SJCRH30 (cell line): ENCODE measurements at places on chromosomes 7 and 10. TPM values are rescaled to one million over a fixed set of nuclear protein-coding genes. Genes with fewer than 3 reads are reported as not detected.

Gene FFAR4
- total RNA-seq = not detected in 2 replicates

GRCh38 chr7:131556053-131556908 is at the start of gene PODXL:
Gene PODXL (minus strand): TSS chr7:131556628. CDS start chr7:131556359, 269 bp downstream.
- peak; percentile 80 for DNase-seq

GRCh38 chr7:83476511-83477050 is 172.4 kb downstream of the SEMA3E start:
- DNase-seq = no peak

DNA sequence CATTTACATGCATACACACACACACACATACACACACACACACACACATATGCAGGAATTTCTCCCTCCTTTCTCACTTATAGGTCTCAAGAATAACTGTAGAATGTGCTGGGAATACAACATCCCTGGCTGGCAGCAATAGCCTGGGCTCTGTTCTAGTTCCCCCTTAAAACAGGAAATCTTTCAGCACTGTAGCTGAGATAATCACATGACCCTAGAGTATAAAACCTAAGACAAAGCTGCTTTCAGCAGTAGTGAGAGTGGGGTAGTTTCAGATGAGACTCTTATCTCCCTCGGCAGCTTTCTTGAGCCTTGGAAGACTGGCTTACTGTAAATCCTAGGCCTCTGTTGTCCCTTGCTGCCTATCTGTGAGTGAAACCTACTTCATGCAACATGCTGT is 137.4 kb upstream of the AKR1E2 start:
- no peak for DNase-seq

Gene WEE2
- total RNA-seq = not detected in 2 replicates

GRCh38 chr10:44834131-44834530 is 77.0 kb upstream of the TMEM72 start:
- no peak for DNase-seq

DNA sequence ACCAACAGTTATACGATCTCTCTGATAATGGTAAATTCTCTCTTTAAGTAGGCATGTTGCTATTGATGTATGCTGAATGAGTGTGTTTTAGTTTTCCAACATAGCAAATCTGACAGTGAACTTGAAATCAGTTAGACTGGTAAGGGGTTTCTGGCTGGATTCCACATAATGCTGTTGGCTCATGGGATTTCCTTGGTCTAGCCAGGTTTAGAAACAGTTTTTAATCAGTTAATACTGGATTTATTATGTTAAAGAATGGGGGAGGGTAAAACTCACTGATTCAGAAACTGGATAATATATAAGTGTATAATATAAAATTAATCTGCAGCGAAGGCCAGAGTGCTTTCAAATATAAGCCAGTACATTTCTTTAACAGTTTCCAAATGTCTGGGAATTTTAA is 55.6 kb downstream of the PCDH15 start:
- DNase-seq = no peak

Gene DUS4L
- 12.5 and 16.0 TPM in 2 replicates for total RNA-seq

DNA sequence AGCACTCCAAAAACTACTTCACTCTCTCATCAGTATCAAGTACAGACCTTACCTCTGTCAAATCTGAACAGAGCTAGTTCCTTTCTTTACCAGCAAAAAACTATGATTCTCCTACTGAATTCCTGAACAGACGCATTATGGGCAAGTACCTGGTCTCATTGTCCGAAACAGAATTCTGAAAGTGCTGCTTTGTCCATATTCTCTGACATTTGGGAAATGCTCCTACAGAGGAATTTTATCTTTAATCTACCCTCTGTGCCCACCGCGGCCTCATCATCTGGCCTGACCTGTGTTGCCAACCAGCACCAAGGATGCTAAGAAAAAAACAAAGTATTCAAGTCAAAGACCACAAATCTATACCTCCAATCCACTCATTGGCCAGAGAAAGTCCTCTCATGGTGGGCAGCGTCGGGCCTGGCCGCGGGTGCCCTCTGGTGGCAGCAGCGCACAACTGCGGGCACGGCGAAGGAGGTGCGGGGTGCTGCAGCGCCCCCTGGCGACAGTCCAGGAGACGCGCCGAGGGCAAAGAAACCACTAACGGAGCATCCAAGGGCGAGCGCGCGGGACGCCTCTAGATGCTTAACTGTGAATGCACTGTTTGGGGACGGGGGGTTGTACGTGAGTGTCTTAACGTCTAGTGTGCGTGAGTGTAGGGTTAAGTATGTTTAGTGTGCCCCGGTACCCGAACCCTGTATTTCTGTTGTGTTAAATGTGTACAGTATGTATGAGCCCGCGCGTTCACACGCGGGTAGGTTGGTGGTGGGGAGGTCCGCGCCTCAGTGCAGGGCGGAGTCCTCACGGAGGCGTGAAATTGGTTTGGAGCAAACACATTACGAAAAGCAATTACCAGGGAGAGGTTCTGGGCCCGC is 5.0 kb upstream of the GBX1 start:
- peak; percentile 64 for DNase-seq

DNA sequence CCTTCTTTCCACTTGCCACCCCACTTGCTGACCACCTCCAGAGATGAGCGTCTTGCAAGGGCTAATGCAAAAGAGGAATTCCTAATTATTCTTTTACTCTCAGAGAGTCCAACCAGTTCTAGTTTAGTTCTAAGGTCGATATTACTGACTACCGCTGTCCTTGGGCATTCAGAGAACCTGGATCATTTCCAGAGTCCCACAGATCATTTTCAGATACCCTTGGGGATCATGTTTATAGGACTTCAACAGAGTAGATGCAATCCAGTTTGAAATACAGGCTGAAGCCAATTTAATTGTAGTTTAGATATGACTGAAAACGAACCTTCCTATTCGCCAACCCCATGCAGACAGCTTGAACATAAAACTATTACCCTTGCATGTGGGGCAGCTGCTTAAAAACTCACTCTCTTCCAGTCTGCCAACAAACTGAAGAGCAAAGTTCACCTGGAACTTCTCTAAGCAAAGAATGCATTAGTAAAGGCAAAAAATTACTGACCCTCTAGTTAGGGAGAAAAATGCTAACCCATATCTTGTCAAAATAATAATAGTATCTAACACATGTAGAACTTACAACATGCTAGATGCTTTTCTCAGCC is 22.4 kb downstream of the CFAP69 start:
- DNase-seq = no peak

Gene PRKAR2B
- total RNA-seq = 12.3 and 14.3 TPM in 2 replicates

DNA sequence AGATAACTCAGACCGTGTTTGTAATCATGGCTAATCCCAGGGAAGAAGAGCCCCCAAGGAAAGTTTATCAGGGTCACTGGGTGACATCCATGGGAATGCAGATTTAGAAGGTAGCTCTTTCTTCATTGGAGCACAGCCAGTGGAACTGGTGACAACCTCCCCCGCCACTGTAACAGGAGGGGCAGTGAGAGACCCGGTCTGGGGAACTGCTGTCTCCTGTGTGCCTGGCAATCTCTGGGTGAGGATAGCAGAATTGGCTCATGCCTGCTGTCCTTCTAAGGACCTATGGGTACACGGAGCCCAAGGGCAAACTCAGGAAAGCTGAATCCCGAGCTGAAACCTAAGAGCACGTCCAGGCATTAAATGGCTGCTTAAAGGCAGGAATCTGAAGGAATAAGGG is 341.6 kb downstream of the ABCA13 start:
- no peak for DNase-seq

GRCh38 chr10:11882646-11883375 is 59.7 kb downstream of the PROSER2 start:
- DNase-seq = no peak

DNA sequence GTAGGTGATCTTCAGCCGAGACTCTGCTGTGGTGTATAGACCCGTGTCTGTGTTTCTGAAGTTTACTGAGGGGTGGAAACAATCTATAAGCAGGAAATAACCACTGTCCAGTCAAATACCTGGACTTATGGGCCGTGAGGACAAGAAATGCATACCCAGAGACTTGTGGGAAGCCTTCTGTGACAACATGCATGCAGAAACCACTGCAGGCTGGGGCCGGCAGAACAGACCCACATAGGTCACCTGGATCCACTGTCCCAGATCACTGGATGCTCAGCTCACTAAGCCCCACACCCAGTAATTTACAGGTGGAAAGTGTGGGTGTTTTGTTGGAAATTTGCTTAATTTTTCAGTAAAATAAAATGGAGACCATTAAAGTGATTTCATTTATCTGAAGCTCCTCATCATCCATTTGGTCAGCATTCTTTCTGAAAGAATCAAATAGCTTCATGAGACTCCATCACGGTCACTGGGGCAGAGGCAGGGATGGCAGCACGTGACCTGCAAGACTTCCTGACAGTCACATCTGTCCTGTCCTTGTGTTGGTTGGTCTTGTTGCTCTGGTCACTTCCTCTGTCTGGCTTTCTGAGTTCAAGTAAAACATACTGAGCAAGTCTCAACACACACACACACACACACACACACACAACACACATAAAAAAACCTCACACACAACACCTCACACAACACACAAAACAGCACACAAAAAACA is 108.3 kb downstream of the TNS3 start:
- no peak for DNase-seq

Gene PKD2L1
- not detected in 2 replicates for total RNA-seq

- no peak for DNase-seq
Measured at GRCh38 chr7:135109562-135109961, 38.3 kb upstream of the TMEM140 start.

DNA sequence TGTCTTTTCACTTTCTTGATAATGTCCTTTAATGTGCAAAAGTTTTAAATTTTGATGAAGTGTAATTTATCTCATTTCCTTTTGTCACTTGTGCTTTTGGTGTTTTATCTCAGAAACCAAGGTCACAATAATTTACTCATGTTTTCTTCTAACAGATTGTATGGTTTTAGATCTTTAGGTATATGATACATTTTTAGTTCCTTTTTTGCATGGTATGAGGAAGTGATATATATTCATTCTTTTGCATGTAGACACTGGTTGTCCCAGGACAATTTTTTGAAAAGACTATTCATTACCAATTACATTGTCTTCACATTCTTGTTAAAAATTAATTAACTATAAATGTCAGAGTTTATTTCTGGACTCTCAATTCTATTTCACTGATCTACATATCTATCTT is 39.8 kb upstream of the GPR22 start:
- DNase-seq = no peak
